ENCODE measurements at places on chromosomes 4 and X.

GRCh38 chrX:129808158-129808828, 28.5 kb downstream of the SASH3 start:
- DNase-seq: no peak

DNA sequence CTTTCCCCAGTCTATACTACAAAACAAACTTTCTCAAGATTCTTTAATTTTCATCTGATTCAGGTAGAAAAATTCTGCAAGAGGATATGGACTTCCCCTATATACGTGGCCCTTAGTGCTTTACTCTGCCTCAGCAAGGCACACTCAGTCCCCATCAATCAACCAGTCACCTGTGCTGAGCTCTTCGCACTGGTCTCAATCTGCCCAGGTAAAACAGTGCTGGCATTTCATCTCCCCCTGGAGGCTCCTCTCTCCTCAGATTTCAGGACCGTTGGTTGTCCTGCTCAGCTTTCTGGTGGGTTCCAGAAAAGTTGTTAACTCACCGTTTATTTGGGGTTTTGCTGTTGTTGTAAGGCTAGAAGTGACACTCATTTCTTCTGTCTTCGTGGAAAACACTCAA, 518.1 kb downstream of the TRIML1 start:
- no peak for DNase-seq

DNA sequence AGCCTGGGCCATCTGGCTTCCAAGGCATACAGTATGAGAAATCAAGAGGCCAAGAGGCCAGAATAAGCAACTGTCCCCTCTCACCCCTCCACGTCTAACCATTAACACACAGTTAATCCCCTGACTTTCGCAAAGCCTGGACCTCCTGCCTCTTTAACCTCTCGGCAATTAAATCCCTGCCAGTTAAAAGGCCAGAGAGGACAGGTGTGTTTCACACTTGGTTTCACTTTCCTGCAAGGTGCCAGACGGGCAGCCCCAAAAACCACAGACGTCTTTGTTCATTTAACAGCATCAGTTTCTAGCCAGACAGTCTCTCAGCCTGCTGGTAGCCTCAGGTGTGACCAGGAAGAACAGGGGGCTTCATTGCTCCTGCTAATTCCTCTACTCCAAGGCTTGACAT, 91.1 kb upstream of the KIT start:
- DNase-seq: no peak

- no peak for DNase-seq
Measured at GRCh38 chr4:128225148-128225547, 62.5 kb downstream of the PGRMC2 start.

- no peak for DNase-seq
Measured at GRCh38 chr4:53590187-53590586, 1.1 kb downstream of the LNX1 start.

- no peak for DNase-seq
Measured at GRCh38 chrX:25976683-25977310, 161.3 kb upstream of the MAGEB18 start.

GRCh38 chr4:133600008-133600407, 450.9 kb downstream of the PCDH10 start:
- DNase-seq: no peak

GRCh38 chr4:156578005-156578404, 393.6 kb downstream of the PDGFC start:
- no peak for DNase-seq

GRCh38 chr4:7295197-7295910, 103.0 kb downstream of the SORCS2 start:
- no peak for DNase-seq

DNA sequence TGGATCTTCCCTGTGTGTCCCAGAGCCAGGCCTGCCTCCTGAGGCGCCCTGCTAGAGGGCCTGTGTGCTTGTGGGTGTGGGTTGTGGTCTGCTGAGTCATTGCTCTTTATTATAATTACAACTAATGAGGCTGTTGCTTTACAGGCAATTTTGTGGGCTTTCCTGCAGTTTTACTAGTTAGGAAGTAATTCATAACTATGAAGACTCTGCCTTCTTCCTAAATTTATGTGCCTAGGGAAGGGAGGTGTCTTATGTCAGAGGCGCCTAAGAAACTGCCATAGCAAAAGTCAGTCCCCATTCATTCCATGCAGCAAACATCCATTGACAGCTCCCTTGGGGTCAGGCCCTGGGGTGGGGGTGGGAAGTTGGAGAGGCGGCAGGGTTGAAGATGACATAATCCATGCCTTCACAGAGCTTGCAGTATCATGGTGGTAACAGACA, 359.2 kb downstream of the IDS start:
- no peak for DNase-seq

DNA sequence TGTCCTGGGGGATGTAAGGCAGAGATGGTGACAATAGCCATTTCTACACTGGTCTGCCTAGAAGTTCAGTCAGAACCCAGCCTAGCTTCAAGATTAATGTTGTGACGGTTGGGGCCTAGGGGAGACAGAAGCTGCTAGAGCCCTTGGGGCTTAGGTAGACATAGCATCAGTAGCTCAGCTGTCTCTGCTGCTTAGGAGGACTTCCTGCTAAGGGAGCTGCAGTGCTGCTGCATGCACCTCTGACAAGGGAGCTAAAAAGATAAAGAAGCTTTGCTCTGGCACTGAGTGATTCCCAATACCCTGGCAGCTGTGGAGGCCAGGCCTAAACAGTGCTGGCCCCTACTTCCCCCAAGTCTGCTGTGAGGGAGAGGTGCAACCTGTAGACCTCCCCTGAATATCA, 116.0 kb downstream of the CT47B1 start:
- DNase-seq: no peak

DNA sequence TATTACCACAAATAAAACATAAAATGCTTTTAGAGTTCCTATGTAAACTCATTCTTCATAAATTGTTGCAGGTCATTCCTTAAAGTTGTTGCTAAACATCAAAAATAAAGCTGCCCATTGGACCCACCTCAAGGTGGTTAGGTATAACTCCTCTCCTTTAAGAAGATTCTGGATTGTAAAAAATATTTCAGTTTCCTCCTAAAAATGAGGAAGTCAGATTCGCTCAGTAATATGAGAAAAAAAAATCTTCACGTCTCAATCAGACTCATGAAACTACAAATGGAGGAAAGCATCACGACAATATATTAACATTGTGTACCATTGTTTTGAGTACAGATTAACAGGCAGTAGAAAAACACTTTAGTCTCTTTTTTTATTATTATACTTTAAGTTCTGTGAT, 105.9 kb downstream of the DDX60 start:
- no peak for DNase-seq

- no peak for DNase-seq
Measured at GRCh38 chrX:20825984-20826383, 548.2 kb upstream of the CNKSR2 start.
